ENCODE measurements at places on chromosomes 12 and 14.

DNA sequence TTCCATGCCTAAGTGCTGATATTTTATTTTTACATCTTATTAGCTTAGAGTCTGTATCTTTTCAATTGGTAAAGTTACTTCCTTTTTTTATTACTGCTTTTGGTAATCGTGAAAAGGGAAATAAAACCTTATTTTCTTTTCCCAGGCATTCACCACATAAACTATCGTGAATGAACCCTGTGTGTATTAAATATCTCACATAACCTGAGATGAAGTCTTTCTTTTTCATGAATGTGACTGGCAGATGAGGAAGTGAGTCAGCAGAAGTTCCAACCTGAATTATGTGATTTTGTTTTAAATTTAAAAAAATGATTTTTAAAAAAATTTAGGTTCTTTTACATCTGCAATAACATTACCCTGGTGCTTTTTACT is 26.0 kb downstream of the MYBPC1 start:
- DNase-seq, result no peak

DNA sequence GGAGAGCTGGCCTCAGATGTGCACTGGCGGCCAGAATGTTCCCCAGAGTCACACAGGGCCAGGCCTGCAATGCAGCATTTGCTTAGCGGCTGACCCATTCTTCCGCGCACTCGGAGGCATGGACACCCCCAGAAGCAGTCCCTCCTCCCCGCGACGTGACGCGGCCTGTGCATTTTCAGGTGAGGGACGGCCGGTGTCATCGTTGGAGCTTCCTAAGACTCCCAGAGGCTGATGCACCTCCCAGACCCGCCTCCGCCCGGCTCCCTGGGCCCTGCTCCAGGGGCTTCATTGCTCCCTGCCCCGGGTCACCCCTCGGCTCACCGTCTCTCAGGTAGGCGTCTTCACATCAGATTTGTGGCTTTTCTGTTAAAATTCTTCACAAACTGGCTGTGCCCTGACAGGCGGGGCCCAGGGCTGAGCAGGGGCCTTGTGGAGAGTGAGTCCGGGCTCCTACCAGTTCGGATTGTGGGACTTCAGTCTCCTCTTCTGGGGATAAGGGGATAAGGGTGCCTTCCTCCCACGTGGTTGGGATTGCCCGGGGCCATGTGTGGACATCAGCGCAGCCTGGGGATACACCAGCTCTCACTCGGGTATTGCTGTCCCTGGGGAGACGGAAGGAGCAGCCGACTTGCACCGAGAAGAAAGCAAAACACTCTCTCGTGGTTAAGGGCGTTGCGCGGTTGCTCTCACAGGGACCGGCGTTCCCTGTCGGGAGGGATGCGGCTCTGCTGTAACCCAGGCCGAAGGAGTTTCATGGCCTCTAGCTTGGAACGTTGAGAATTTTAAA is 249.1 kb downstream of the ADGRD1 start:
- no peak for DNase-seq

DNA sequence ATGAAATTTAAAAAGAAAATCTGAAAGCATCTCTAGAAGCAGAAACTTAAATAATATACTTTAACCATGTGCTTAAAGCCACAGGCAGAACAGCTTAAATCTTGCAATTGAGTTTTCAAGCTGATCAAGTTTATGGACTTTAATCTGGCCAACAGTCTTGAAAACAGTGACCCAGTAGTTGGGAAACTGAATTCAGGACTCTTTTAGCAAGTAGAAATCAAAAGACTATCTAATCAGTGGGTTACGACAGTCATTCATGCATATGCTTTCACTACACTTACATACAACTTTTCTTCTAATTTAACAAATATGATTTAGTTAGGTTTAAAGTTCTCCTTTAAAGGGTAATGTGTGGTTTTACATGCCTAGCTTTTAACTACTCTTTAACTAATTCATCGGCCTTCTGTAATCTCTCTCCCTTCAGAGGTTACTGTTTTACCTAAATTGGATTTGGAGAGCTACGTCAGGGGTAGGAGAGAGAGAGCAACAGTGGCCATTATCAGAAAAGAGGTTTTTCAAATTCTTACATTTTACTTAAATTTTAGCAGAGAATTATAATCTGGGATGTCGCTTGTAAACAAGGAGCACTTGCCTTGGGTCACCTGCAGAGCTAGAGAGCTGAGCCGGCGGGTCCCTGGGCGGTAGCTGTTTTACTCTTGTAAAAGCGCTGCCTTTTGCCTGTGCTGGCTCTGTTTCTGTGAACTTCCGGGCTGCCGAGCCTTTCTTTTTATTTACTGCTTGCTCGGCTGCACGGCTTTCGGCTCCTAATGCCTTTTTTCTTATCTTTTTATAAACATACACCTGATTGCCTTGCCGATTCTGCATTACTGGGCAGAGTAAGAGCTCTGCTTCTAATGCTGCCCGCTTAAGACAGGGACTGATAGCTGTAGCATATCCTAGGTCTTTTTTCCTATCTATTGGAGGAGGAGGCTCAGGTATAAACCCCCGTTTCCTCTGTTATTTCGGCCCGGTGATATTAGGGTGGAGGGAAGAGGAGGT is 17.4 kb upstream of the LYZ start:
- DNase-seq, result no peak

GRCh38 chr12:25617991-25618390 is 64.9 kb upstream of the LMNTD1 start:
- no peak for DNase-seq
